ENCODE measurements at places on chromosomes 4 and X. TPM values are rescaled to one million over a fixed set of nuclear protein-coding genes. Genes with fewer than 3 reads are reported as not detected.

The NR0B1 gene
- total RNA-seq = not detected

DNA sequence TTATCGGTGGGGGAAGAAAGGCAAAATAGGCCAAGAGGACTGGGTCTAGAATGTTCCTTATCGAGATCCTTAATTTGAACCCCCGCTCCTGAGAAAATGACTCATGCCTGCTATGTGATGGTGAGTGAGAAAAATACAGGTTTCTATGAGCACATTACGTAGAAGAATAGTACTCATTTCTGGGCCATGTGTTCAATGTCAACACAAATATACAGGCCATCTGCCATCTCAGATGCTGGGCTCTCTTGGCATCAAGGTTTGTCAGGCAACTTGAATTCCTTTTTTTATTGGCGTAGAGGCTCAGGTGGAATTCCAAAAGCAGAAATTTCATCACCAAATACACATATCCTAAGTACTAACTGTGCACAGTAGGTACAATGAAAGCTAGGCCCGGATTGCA lies 81.4 kb upstream of the TRIM2 start:
- DNase-seq = no peak

DNA sequence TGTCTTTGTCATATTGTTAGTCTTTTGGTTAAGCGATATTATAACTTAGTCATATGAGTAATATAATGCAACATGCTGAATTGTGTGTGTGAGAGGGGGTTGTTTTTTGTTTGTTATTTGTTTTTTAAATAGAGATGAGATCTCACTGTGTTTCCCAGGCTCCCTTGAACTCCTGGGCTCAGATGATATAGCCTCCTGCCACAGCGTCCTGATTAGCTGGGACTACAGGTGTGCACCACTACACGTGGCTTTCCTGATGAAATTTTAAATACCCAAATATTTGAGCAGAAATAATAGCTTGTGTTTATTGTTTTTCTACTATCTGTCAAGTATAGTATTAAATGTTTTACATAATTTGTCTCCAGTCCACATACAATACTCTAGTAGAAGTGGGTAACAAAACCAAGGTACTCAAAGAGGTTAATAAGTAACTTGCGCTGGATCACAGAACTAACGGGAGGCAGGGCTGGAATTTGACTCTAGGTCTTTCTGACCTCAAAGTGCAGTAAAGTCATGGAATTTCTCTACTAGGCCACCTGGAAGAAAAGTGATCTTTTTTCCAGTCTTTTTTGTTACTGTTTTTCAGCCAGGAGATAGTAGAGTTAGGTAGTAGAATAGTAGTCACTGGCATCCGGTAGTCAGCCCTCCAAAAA lies 47.8 kb downstream of the CLCN3 start:
- no peak for DNase-seq

DNA sequence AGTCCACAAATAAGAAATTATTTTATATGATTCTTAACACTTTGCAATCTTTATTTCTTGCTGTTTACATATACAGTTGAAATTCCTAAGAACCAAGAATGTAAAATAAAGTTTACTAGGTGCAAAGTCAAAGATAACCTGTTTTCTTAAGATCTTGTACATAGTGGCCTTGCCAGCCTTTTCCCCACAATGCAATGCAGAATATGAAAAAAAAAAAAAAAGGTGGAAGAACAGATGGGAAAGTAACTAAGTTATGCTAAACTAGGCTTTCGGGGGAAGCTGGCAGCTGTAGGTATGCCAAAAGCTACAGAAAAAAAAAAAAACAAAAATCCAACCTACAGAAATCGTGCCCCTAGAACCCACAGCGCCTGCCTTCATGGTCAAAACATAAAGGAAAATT lies 1588.4 kb downstream of the STIM2 start:
- DNase-seq = no peak

The SHISA3 gene
- 0.36 TPM for total RNA-seq

DNA sequence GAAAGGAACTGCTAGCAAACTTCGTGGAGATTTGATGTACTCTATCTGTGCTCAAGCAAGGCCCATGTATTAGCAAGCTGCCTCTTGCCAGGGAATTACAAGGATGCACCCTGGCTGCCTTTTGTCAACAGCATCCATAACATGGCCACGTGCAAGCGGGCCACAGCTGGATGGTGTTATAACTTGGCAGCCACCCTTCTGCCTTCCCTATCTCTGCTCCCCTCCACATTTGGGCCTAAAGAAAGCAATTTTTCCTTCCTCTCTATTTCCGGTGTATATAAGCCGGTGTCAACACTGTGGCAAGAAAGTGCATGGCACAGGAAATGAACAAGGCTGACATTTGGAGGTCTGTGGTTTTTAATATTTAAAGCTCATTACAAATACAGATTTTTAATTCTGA lies 94.8 kb downstream of the CLNK start:
- DNase-seq = no peak

DNA sequence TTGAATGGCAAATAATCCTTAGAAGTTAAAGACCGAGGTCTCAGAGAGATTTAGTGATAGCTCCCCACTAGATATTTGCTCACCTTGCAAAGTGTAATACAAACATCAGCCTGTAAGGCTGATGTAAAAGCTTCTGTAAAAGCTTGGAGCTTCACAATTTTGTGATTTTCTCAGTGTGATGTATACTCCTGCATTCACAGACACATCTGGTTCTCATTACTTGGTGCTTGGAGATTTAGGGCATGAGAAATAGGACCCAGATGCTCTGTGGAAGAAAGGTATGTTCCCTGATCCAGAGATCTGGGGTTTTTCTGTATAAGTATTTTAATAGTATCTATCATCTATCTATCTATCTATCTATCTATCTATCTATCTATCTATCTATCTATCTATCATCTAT lies 1664.3 kb downstream of the C4orf33 start:
- DNase-seq = no peak

DNA sequence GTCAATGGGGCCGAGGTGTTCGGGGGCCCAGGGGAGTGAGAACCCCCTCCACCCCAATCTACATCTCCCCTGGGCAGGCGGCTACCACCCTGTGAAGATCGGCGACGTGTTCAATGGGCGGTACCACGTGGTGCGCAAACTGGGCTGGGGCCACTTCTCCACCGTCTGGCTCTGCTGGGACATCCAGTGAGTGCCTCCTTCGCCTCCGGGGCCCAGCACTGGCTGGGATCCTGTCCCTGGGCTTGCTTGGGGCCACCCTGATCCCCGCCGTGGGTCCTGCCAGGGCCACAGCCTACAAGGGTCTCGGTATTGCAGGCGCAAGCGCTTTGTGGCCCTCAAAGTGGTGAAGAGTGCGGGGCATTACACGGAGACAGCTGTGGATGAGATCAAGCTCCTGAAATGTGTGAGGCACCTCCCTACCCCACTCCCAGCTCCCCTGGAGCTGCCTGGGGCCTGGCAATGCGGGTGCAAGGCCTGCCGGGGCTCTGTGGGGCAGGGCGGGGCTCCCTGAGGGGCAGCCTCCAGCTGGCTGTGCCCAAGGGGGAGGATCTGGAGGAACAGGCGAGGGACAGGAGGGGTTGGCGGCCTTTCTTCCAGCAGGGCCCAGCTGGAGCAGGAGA lies 697 bp downstream of the SRPK3 start:
- no peak for DNase-seq

- DNase-seq = no peak
Measured at GRCh38 chr4:127881563-127881864, 821 bp downstream of the PLK4 start.

- DNase-seq = no peak
Measured at GRCh38 chr4:67048530-67048929, 496.8 kb downstream of the CENPC start.

DNA sequence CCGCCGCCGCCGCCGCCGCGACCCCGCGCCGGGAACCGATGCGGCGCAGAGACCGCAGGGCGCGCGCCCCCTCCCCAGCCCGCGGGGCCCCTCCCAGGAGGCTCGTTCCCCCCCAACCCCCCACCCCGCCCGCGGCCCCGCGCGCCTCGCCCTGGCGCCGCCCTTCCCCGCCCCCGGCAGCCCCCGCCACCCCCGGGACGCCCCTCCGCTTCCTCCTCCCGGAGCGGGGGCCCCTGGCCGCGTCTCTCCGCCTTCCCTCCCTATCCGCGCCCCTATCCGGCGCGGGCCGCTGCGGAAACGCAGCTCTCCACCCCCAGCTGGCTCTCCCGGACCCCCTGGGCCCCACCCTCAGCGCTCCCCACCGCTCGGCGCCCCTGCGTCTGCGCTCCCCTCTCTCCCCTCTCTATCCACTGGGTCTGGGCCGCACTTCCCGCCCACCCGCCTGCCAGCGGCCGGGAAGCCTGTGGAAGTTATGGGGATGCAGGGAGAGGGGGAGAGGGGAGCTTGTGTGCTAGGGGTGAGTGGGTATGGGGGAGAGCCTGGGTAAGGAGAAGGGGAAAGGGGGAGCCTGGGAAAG lies at the start of gene TMEM271:
Gene TMEM271 (minus strand): TSS at position 51 of the 577 bp plus-strand sequence. CDS start 233 bp downstream, outside the sequence.
- no peak for DNase-seq

DNA sequence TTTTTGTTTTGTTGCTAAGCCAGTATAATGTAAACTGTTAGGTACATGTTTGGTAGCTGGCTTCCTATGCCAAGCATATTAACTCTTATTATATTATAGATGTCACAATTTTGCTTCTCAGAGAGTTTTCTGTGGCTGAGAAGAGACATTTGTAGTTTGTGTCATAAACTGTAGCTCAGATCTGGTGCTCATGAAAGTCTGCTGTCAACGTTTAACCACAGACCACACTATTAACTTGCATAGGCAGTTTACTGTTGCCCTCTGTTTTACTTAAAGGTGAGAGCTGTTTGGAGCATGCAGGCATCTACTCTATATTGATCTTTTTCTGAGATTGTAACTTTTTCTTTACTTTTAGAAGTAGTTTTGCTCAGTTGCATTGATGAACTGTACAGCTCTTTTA lies 166.8 kb downstream of the TLL1 start:
- no peak for DNase-seq

DNA sequence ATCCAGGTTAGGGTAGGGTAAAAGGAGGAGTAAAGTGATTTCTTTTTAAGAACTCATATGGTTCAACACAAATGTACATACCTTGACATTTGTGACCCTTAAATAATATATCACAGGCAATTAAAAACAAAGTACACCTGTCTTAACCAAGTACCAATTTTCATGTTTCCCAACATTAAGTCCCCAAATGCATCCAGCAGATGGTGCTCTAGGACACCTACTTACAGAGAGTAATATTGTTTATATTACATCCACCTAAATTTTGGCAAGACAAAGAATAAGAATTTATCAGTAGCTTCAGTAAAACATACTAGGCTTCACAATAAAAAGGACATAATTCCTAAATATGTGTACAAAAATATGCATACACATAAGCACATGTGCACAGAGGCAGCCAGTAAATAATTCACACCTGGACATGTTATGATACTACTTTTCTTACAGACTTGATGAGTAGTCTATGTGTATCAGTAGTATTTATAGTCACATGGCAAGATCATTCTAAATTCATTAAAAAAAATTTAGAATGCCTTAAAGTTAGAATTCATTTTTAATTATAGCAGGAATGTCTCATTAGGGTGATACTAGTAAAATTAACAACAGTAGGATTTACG lies 219.7 kb downstream of the DCLK2 start:
- no peak for DNase-seq

DNA sequence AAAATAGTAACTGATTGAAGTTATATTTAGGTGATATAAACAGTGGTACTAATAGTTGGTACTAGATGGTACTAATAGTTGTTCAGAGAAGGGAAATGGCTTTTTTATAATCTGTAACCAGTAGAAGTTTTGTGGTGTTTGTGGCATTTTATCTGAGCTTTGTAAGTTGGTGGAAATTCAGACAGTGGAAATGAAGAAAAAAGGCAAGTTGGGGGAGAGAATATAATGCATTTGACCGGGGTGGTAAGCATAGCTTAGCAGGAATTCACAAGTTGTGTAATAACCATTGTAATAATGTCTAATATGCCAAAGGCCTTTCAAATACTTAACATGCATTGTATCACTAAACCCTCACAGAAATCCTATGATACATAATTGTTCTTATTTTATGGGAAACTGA lies 36.3 kb downstream of the DTHD1 start:
- no peak for DNase-seq

DNA sequence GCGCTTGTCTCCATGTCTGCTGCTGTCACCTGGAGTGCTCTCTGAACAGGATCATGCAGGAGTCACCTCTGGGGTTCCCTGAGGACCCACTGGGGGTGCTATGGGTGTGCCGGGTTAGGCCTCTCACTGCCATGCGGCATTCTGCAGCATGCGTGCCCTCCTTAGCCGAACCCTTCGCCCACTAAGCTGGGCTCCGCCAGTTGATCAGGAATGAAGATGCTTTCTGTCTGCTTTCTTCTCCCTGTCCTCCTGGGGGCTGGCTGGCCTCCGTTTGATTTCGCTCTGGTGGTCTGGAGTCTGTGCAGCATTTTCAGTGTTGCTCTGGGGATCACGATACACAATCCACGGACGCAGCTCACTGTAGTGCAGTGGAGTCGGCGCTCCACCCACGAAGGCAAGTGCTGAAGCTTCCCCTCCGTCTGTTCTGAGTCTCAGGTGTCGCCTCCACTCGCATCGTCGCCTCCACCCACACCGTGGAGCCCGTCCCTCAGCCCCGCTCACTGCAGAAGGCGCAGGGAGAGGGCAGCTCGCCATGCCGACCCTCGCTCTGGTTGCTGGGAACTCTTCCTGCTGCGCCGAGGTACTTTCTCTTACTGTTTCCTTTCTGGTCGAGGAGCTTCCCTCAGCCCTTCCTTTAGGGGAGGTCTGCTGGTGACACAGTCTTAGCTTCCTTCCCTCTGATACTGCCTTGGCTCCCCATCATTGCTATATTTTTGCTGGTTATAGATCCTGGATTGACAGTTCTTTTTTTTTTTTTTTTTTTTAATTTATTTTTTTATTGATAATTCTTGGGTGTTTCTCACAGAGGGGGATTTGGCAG lies 29.2 kb downstream of the LETM1 start:
- no peak for DNase-seq

DNA sequence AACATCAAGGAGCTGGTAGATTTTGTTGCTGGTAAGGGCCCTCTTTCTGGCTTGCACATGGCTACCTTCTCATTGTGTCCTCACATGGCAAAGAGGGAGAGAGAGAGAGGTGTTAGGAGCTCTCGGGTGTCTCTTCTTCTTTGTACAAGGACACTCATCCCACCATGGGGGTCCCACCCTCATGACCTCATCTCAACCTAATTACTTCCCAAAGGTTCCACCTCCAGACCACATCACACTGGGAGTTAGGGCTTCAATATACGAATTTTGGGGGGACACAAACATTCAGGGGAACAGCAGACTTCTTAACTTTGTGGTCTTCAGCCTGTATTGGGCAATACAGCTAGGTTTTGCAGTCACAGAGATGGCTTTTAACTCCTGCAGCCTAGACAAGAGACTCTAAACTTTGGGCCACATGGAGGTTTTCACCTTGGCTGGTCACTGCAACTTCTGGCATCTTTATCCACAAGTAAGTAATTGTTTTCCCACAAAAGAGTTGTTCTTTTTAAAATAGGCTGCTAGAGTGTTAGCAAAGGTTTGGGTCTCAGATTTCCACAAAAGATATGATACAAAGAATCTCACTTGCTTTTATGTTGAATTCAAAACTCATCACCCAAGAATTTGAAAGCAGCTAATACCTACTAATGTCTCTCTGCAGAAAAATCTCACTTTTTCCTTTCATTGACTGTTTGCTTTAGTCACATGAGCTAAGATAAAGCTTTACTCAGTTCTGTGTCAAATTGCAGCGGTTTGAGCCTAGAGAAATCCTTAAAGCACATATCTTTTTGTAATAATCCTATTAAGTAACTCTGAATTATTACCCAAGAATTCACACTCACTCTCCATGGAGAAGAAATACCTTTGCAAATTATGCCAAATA lies 39.6 kb upstream of the BBS12 start:
- no peak for DNase-seq

The FGF13 gene
- total RNA-seq = 36.7 TPM

- no peak for DNase-seq
Measured at GRCh38 chr4:93761286-93761685, 67.3 kb upstream of the ATOH1 start.

The RAP2C gene
- total RNA-seq = 24.1 TPM

Data from psoas muscle (tissue), 8 donors.